SK-N-MC (cell line): ENCODE measurements at places on chromosomes 5 and 9.

DNA sequence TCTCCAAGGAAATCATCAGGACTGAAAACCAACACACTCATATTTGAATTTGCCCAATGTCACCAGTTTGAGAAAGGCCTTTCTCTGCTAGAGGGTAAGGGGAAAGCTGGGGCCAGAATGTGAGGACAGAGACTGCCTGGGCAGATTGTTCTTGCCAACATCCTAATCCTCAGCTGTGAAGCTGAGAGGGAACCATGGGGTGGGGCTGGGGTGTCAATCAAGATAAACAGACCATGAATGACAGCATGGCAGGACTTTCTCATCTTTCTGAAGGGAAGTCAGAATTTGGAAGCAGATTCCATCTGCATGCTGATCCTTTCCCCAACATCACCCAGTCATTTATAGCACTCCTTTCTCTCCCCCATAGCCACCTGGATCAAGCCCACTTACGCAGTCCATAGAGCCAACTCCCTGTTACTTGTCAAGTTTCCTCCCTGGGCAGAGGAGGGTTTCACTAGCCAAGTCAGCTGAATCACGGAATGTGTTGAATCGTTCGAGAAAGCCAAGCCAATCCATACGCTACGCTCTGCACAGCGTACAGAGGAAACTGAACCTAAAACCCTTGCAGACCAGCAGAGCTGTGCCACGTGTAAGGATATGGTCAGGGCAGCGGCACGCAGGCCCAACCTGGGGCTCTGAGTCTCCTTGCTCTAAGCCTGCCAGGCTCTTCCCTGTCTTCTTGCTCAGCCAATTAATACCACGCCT lies 14.9 kb downstream of the GLDC start:
- no peak for DNase-seq

- DNase-seq = no peak
Measured at GRCh38 chr9:14908295-14909180, 1.7 kb downstream of the FREM1 start.

- no peak for DNase-seq
Measured at GRCh38 chr5:373710-374602, 52.4 kb downstream of the AHRR start.

- DNase-seq = no peak
Measured at GRCh38 chr5:171895081-171895480, 109.5 kb downstream of the SMIM23 start.

DNA sequence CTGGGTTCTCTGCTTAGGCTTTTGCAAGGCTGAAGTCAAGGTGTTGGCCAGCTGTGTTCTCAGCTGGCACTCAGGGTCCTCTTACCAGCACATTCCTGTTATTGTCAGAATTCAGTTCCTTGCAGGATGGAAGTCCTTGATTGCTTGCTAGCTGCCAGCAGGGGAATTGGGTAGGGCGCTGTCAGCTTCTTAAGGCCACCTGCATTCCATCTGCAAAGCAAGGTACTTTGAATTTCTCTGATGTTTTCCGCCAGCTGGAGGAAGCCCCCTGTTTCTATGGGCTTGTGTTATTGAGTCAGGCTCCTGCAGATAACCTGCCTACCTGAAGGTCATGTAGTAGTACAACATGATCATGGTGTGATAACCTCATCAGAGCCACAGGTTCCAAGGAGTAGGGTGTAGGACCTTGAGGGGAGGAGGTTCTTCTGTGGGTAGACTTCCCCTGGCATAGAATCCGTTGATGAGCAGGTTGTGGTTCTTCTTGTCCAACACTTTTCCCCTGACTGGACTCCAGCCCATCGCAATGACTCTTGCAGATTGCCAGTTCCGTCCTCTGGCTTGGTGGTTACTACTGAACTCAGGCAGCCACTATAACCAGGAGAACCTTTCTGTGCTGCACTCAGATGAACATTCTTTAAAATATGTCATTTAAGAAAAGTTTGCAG lies 6.8 kb downstream of the TENT4A start:
- no peak for DNase-seq

DNA sequence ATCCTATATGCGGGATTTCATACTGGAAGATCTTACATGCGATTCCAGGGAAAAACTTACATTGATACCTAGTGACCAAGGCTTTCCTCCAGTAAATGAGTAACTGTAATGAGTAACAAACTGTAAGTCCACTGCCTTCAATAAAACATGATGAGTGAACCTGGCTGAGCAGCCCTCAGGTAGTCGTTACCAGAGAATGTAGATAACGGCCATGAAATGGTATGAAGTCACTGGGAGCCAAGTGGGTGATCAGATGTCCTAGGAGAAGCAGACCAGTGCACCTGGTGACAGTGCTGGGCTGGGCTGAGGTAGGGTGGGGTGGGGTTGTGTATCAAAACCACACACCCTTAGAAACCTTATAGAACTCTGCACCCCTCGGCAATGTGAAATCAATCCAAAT lies 203.6 kb downstream of the ALDH1A1 start:
- DNase-seq = no peak

DNA sequence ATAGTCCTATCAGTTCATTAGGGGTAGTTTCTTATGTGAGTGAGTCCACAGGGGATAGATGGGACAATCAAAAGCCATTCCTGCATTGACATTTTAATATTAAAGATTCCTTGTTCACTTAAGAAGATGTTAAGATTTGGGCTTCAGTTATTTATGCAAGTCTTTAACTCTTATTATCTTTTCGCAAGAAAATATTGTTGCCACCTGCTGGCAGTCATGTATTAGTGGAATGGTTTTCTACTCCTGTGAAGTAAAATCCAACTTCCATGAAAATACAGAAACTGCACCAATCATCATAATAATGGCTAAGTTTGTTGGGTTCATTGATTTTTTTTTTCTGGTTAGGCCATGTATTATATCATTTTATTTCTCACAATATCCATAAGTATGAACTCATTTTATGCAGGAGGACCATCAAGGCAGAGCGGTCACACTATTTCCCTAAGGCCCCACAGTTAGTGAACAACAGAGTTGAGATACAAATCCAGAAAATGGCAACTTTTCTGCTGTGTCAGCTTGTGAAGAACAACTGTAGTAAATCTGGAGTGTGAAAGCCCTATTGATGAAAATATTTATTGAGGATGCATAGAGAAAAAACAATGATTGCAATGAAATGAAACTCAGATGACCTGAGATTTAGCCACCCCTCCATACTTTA lies 88.5 kb upstream of the TXNDC8 start:
- peak; percentile 18 for DNase-seq

- DNase-seq = peak; percentile 28
Measured at GRCh38 chr5:40386289-40386688, 293.4 kb upstream of the PTGER4 start.

- DNase-seq = no peak
Measured at GRCh38 chr9:71744754-71745521, 23.4 kb downstream of the CEMIP2 start.

GRCh38 chr5:71788794-71789193 lies 69.7 kb downstream of the CARTPT start:
- DNase-seq = no peak

DNA sequence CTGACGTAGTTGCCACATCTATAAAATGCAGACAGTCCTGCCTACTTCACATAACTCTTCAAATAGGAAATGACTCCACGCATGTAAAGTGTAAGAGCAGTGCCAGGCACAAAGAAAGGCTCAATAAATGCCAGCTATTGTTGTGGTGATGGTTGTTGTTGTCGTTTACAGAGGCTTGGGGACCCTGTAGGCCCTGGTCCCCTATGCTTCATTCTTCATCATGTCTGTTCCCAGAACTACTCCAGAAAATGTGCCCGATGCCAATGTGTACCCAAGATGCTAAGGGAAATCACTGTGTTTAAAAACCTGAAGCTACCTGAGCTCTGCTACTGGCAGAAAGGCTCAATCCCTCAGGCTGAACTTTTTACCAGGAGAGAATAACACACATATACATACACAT lies 9.1 kb downstream of the SLIT3 start:
- DNase-seq = no peak

GRCh38 chr5:39058178-39058921 lies 15.8 kb downstream of the RICTOR start:
- DNase-seq = no peak

GRCh38 chr9:136482046-136482792 lies 621 bp downstream of the SEC16A start:
- DNase-seq = no peak

- DNase-seq = no peak
Measured at GRCh38 chr9:12817702-12818101, 42.9 kb downstream of the LURAP1L start.

DNA sequence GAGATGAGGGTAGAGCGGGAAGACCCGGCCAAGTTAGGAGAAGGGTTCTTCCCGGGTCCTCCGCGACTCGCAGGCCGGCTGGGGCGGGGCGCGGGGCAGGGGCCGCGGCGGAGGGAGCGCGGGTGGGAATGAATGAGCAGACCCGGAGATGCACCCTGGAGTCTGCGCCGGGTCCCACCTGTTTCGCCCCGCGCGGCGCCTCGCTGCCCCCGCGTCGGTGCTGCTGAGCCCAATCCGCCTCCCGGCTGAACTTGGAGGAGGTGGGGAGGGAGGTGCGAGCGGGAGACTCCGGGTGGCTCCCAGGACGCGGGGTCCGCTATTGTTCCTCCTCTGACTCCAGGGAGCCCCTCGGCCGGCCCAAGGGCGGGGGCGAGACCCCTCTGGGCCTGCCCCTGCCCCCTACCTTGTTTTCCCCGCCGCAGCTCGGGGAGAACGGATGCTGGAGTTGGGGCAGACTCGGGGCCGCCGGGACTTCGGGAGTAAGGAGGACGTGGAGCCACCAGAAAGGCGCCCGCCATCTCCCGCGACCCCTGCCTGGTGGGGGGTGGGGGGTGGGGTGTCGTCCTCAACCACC lies 659 bp downstream of the RAI14 start:
- no peak for DNase-seq

DNA sequence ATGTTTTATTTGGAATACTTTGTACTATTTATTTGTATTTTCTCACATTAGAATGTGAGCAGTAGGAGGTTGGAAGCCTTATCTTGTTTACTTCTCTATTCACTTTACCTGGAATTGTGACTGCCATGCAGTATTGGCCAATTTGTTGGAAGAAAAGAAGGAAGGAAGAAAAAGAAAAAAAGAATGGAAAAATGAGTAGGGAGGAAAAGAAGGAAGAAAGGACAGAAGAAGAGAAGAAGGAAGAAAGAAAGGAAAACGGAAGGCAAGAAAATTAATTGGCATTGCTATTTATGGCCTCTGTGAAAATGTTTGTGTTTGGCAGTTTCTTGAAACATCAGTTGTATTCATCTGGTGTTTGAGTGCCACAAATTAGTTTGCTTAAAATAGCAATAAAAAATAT lies 575.2 kb upstream of the ZNF608 start:
- no peak for DNase-seq

DNA sequence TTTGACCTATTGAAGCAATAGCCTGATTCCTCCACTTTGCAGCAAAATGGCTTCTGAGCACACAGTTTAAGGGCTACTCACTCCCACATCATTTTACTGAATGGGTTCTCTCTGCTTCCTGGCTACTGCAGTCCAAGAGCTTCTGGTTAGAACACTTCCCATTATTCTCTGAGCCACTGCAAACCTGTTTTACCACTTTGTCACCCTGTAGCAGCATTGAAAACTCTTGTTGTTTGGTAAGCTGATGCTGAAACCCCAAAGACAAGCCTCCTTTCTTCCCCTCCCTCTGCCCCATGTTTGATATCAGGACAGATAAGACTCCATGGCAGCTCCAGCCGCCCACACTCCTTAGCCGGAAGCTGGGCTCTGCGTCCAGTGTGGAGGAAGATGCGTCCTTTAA lies 84.4 kb upstream of the RARS1 start:
- no peak for DNase-seq

DNA sequence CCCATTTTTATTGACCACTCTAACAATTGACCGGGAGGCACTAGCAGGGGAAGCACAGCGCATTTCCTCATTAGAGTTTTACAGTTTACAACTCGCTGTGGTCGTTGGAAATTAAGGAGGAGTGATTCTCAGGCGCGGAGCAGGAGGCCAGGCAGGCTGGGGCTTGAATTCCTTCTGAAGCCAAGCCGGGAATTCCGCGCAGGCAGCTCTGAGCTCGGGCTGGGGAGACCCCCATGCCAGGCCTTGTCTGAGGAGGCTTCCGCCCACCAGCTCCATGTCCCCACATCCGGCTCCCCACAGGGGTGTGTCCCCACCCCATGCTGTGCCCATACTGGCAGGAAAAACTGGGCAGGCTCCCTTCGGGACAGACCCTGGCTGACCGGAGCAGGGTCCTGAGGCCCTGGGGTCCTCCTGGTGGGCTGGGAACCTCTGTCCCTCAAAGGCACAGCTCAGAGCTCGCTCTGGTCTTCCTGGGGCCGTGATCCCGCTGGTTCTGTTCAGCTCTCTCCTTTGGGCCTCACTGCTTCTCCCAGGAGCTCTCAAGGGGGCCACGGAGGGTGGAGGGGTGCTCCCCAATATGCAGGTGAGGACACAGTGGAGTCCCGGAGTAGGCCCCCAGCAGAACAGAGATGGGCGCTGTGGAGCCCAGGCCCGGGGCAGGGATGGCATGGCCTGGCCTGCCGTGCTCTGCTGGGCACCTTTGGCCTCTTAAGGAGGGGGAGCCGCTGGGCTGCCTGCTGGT lies 1.3 kb upstream of the NRARP start:
- DNase-seq = no peak

DNA sequence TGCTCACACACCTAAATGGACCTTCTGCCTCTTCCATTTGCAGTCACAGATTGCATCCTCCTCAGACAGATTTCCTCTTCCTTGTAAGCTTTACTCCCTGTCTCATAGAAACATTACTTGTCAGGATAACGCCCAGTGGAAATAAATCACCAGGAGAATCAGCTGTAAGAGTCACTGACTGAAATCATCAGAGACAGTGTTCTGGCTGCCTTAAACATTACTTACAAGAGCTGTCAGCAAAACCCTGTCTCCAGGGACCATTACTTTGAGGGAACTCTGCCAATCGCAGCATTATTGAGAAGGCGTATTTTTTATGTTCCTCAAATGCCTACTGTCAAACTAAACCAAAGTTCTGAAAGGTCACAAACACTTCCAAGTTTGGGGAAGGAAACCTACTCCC lies 5.9 kb downstream of the DPYSL3 start:
- DNase-seq = no peak

DNA sequence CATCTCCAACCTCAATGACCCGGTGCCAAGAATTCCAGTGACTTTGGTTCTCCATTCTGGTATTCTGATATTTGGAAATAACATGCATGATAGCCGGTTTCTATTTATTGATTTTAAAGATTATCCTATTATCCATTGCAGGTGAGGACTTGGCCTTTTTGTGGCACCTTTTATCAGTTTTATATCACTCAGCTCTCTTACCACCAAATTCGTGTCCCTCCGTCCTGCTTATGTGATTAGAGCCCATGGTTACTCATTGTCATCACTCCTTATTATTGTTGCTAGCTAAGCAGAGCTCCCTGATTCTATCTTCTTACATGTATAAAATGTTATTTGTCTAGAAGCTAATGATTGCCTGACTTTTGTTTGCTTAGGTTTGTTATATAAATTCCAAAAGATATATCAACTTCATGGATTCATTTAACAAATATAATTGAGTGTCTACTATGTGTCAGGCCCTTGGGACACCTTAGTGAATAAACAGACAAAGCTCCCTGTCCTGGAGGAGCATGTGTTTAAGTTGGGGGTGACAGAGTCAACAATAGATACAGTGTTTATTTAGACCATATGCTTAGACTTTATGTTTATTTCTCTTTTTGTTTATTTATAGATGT lies 138.2 kb downstream of the ADAMTS16 start:
- DNase-seq = no peak

- no peak for DNase-seq
Measured at GRCh38 chr5:162187371-162187770, 119.8 kb downstream of the GABRG2 start.

- no peak for DNase-seq
Measured at GRCh38 chr5:115946655-115947054, 15.6 kb upstream of the LVRN start.
